Activated naive CD4-positive, alpha-beta T cell treated with anti-CD3 and anti-CD28 coated beads for 36 hours (primary cell): ENCODE measurements at places on chromosomes 12 and 14. TPM values are rescaled to one million over a fixed set of nuclear protein-coding genes. Genes with fewer than 3 reads are reported as not detected.

Gene IL23A
- 12.6 TPM for total RNA-seq

Gene CD163L1
- total RNA-seq = not detected

Gene SYT1
- total RNA-seq = not detected

Gene RNASE7
- total RNA-seq = not detected

Gene CYP46A1
- 0.12 TPM for total RNA-seq

Gene RNU4-1
- 1,294 TPM for total RNA-seq

Gene KCNMB4
- 0.60 TPM for total RNA-seq

Gene TAS2R8
- not detected for total RNA-seq

Gene GPD1
- 0.47 TPM for total RNA-seq

Gene CCDC197
- not detected for total RNA-seq

Gene CCT2
- total RNA-seq = 280 TPM

Gene PSMB11
- total RNA-seq = not detected

Gene TSPAN19
- not detected for total RNA-seq

Gene SYT10
- not detected for total RNA-seq

Gene GPR65
- total RNA-seq = 10.4 TPM
